T-cell (primary cell): ENCODE measurements at places on chromosomes 5 and 9.

GRCh38 chr9:33676746-33677505 lies 118.4 kb upstream of the PRSS3 start:
- no peaks in the 10 kb centered on the region for H3K4me1 ChIP-seq
- no peaks in the 10 kb centered on the region for H3K36me3 ChIP-seq
- peak overlapping the region; percentile 36 for H3K4me3 ChIP-seq
- H3K27ac ChIP-seq = no peak overlapping the region

DNA sequence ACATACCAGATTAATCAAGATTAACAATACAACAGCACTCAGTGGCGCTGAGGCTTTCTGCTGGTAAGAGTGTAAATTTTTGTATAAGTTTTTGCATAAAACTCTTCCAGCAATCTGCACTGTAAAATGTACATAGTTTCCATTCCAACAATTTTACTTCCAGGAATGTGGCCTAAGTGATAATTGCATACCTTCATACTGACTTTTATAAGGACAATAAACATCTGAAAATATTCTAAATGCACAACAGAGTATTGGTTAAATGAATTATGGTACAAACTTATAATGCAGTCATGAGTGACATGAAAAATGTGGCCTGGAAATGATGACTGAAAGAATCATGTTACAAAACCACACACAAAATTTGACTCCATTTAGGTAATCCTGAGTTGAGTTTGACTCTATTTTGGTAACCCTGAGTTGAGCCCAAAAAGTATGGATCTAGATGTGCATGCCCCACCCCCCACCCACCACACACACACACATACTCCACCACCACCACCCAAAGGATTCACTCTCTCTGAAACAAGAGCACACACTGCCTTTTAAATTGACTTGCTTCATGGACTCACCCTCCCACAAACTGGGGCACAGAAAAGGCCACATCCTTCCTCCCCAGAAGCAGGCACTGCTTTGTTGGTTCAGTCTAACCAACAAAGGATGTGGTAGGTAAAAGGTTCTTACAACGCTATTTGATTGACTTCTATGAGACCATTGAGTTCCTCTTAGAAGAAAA lies 137.6 kb downstream of the SUSD1 start:
- H3K36me3 ChIP-seq = no peaks in the 10 kb centered on the region
- H3K4me1 ChIP-seq = peaks cover 36% of the 10 kb centered on the region
- DNase-seq = peak; percentile 72
- H3K4me3 ChIP-seq = no peak overlapping the region

- H3K36me3 ChIP-seq = no peaks in the 10 kb centered on the region
- DNase-seq = no peak
- peaks cover 3% of the 10 kb centered on the region for H3K4me1 ChIP-seq
- no peak overlapping the region for H3K4me3 ChIP-seq
- no peak overlapping the region for H3K27ac ChIP-seq
- no peaks in the 10 kb centered on the region for H3K27me3 ChIP-seq
These were observed 15.7 kb downstream of the TMEM171 start for GRCh38 chr5:73136055-73136562.

GRCh38 chr9:8733131-8733954 lies 933.8 kb upstream of the DMAC1 start:
- no peaks in the 10 kb centered on the region for H3K36me3 ChIP-seq
- no peak overlapping the region for H3K4me3 ChIP-seq
- no peak for DNase-seq
- H3K27ac ChIP-seq = no peak overlapping the region
- no peaks in the 10 kb centered on the region for H3K27me3 ChIP-seq
- H3K4me1 ChIP-seq = no peaks in the 10 kb centered on the region

GRCh38 chr5:138138949-138139780 lies at the start of gene NME5:
NME5 (minus strand) TSS chr5:138139428; CDS start chr5:138138780, 648 bp downstream.
- H3K36me3 ChIP-seq = no peaks in the 10 kb centered on the region
- H3K4me3 ChIP-seq = no peak within 1 kb of the TSS
- H3K4me1 ChIP-seq = peaks cover 3% of the 10 kb centered on the region

GRCh38 chr9:94928691-94929368 lies 202.3 kb downstream of the AOPEP start:
- H3K27me3 ChIP-seq = no peaks in the 10 kb centered on the region
- H3K36me3 ChIP-seq = peaks cover 2% of the 10 kb centered on the region
- H3K4me3 ChIP-seq = no peak overlapping the region
- H3K4me1 ChIP-seq = no peaks in the 10 kb centered on the region

GRCh38 chr9:75612754-75613153 lies 277.7 kb upstream of the PCSK5 start:
- no peak overlapping the region for H3K4me3 ChIP-seq
- DNase-seq = no peak
- no peaks in the 10 kb centered on the region for H3K27me3 ChIP-seq

DNA sequence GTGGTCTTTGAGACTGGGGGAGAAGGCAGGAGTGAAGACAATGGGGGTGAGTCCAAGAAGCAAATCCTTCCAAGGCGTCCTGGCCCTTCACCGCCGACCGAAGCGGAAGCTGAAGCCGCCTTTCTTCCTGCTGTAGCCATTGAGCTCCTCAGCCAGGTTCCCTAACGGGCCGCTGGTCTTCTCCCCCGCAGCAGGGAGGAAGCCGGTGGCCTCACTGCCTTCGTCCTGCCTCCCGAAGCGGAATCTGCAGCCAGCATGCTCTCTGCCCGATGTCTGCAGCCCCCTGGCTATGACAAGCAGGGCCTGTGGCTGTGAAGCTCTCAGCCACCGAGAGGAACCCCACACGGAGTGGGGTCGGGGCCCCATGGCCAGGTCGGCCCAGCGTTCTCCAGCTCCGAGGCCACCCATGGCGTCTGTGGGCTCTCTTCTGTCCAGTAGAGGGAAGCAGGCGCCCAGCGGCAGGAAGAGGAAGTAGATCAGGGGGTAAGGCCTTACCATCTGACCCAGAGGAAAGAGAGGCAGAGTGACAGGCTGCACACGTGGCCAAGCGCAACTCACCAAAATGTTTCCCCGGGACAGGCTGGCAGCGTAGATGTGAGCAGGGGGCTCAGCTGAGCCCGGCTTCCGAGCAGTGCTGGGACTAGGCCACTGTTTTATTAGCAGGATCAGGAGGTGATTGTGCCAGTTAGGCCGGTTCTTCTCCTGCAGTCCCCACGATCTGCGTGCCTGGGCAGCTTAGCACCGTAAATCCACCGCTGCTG lies 3.1 kb downstream of the QRFP start:
- H3K4me1 ChIP-seq = no peaks in the 10 kb centered on the region
- H3K27ac ChIP-seq = no peak overlapping the region
- no peak overlapping the region for H3K4me3 ChIP-seq
- DNase-seq = no peak
- peaks cover 3% of the 10 kb centered on the region for H3K36me3 ChIP-seq
